ENCODE measurements at places on chromosomes 5 and 9.

DNA sequence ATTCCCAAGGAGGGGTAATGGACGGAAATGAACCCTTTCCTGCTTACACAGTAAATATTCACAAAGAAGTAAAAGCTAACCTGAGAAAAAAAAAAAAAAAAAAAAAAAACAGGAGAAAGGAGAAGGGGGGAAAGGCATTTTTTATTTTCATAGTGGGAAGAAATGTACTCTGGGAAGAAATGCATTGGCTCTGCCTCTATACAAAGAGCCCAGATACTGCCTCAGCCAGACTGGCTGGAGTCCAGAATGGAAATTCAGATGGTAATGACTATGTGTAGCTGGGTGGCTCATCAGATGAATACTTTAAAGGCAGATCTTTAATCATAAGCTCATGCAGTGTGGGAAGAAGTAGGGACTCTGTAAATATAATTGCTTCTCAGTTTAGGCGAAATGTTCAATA, 124.9 kb upstream of the ZNF608 start:
- no peak for DNase-seq

- no peak for DNase-seq
These were observed 441.8 kb upstream of the TLE4 start for GRCh38 chr9:79129865-79130480.

GRCh38 chr5:55600086-55600485, 65.3 kb upstream of the PLPP1 start:
- DNase-seq = no peak

DNA sequence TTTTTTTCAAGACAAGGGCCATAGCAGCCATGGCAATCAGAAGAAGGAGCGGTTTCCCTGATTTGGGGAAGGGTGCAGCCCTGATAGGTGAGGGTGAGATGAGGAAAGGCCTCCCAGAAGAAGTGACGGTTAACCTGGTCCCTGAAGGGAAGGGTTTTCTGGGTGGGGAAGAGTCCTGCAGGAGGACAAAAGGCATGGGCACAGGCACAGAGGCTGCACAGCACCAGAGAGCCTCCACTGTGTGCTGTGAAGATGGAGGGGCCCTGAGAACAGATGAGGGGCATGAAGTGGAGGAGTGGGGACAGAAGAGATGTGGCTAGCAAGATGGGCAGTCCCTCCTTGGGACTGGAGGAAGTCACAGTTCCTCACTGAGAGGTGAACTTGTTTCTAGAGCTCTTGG, 46.3 kb upstream of the CXCL14 start:
- no peak for DNase-seq

DNA sequence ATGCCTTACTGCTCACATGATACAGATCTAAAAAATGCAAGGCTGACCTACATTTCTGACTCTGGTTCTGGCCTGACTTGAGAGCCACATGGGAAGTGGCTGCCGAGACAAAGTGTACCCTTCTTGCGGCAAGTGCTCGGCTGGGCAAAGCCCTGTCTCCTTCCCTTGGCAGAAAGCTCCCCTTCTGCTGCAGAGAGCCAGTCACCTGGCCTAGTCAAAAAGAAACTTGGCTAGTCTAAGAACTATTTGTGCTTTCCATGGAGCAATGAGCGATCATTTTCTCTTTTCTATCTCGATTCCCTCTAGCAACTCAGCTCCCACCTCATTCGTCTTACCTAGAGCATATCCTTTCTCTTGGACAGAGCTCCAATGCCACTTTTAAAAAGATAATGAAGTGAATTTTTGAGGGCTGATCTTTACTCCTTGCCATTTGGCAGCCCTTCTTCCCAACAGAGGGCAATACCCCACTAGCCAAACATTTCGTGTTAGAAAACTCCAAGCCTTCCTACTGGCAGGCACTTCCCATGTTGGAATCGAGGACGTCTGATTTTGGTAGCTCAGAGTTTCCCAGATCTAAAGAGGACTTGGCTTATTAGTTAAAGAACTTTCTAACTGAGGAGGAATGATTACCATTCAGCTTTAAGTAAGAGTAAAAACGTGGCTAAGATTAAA, 108.1 kb upstream of the PRRC1 start:
- DNase-seq = no peak

DNA sequence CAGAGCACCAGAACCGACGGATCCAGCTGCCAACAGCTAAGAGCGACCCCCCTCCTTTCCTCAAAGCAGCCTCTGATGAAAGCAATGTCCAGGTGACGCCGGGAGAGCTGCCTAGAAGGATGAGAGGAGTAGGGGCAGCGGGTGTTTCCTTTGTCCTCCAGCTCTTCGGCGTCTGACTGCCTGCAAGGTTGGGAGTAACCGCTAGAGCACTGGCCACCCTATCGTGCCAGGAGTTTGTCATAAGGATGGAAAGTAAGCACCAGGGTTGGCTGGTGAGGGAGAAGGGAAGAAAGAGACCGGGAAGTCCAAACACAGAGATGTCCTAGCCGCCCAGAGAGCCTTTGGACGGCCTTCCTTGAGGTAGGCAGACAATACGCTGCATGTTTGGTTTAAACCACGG, 10.8 kb downstream of the MRPL36 start:
- DNase-seq = no peak

DNA sequence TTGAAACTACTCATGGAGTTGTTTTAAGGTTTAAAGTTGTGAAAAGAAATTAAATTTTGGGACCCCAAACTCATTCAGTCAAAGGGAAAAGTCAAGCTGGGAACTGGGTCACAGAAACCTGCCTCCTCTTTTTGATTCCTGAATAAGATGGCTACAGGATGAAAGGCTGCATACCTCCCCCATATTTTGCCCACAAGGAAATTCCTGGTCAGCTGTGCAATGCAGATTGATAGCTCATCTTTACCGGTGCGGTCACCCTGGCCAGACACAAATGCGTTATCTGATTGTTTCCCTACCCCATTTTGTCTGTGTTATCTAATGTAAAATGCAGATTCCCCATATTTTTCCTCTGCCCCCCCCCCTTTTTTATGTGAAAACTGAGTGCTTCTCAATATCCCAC, 1.3 kb downstream of the HAVCR2 start:
- DNase-seq = no peak

DNA sequence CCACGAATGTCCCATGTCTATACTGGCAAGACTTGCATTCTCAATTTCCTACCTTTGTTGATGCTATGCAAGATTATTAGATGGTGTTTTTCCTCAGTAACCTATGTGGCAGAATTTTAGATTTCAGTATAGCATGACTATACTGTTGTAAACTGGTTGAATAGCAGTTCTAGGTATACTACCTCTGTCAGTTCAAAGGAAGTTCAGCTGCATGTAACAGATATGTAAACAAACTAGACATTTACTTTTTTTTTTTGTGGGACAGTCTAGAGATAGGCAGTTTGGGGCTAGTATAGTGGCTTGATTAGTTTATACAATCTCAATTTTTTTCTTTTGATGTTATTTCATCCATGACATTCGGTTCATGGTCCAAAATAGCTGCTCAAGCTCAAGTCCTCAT, 97.6 kb upstream of the GRIN3A start:
- no peak for DNase-seq

DNA sequence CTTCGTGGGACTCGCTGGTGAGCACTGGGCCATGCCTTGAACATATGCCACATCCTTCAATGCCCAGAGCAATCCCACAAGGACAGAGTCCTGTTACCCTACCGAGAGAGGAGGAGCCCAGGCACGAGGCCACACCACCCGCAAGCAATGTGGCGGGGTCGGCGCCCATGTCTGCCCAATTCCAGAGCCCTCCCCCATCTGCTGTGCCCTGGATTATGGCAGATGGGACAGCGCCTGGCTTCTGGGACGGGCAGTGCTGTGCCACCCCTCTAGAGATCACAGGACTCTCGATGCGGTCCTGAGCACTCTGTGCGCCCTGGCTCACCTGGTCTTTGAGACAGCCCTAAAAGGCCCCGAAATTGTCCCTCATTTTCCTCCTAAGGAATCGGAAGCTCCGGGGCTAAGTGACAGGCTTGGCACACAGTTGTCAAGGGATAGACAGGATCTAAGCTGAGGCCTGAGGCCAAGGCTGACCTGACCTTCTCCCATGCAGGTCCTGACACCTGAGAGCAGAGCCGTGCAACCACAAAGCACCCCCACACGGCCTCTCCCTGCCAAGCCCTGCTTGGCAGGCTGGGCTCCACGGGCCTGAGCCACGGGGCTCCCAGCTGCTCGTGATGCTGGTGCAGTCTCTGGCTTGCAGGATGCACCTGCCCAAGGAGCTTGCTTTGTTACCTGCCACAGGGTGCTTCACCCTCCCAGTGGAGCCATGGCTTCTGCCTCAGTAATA, 48.8 kb downstream of the PRRT1B start:
- DNase-seq = no peak
